ENCODE measurements at places on chromosomes 3 and 15.

- DNase-seq: peak; percentile 58
Observed at GRCh38 chr3:158434412-158435038, 136.5 kb upstream of the MLF1 start.

- DNase-seq: peak; percentile 21
Observed at GRCh38 chr3:160928183-160928726, 172.2 kb downstream of the PPM1L start.

GRCh38 chr3:128274837-128275236, 121.6 kb downstream of the EEFSEC start:
- no peak for DNase-seq

DNA sequence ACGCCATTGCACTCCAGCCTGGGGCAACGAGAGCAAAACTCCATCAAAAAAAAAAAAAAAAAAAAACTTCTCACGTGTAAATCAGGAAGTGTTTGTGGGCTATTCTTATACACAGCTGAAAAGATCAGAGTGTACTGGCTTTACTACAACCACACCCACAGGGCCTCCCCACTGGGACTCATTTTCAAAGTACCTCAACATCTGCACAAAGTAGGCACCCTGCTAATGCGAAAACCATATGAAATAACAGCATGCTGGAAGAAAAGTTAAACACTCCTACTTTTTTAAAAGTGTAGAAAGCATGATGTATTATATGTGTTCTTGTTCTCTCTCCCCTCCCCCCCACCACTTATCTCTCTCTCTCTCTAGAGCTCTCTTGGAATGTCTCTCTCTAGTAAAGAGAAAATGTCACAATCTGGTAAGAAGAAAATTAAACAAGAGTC, 11.1 kb downstream of the UACA start:
- peak; percentile 87 for DNase-seq

DNA sequence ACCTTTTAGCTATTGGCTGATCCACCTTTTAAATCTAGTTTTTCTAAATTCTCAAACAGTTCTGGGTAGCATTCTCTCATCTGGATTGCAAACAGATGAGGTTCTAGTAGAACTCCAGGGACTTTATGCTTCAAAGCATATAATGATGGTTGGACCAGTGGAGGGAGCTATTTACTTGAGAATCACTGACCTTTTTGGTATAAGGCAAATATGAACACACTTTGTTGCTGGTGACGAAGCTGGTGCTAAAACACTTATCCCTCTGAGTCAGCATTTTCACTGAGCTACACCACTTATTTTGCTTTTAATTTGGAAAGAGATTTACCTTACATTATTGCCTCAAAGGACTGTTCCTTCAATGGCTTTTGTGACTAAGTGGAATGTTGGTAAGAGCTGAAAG, 58.6 kb upstream of the SLITRK3 start:
- DNase-seq: no peak

- DNase-seq: no peak
Observed at GRCh38 chr3:193499136-193499770, 55.4 kb downstream of the ATP13A4 start.

- peak; percentile 53 for DNase-seq
Observed at GRCh38 chr3:109702252-109702651, 364.9 kb upstream of the DPPA4 start.

- DNase-seq: no peak
Observed at GRCh38 chr3:36813305-36813704, 49.0 kb upstream of the DCLK3 start.

DNA sequence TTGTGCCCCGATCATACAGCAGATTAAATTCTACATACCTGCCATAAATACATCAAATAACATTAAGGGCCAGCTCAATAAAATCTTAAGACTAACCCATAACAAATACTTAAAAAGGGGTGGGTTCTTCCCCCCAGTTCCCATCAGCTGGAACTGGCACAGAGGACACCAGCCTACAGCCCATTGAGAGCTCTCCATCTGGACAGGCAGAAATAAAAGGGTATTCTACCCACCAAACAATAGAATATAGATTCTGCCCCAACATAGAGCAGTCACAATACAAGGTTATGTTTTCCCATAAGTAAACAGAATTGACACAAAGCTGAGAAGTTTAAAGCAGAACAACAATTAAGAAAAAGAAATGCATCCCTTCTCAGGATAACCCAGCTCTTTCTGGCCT, 11.9 kb downstream of the CPOX start:
- DNase-seq: no peak

GRCh38 chr3:195209083-195209846, 61.7 kb downstream of the XXYLT1 start:
- DNase-seq: no peak

DNA sequence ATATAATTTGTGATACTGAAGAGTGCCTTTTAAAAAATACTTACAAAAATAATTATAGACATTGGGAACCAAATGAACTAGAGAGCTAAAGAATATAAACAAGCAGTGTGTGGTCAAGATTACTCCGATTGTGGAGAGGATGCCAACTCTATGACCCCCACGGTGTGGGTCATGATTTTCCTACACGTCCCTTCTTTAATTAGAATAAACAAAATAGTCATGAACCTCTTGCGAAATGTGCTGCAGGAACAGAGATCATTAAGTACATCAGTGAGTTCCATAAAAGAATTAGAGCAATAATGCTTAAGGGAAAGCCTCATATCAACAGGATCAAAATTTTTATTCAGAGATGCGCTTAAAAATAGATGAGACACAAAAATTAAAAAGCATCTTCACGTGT, 476.6 kb upstream of the ROBO1 start:
- DNase-seq: no peak

- no peak for DNase-seq
Observed at GRCh38 chr3:55203006-55203405, 275.1 kb upstream of the LRTM1 start.

DNA sequence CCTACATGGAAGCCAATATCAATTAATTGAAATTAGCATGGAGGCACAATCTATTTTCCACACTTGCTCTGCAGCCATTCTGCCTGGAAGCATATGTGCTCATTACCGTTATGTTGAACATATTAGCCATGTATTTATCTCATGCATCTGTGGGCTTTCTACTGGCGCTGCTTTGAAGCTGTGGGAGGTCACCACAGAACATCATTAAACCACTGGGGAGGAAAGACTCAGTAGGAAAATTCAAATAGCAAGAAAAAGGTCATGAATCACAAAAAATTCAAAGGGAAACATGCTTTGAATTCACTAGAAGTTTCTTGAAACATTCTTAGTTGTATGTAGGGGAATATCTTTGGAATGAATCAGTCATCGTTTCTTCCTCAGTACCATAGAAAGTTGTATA, 652.5 kb downstream of the EDEM1 start:
- no peak for DNase-seq

DNA sequence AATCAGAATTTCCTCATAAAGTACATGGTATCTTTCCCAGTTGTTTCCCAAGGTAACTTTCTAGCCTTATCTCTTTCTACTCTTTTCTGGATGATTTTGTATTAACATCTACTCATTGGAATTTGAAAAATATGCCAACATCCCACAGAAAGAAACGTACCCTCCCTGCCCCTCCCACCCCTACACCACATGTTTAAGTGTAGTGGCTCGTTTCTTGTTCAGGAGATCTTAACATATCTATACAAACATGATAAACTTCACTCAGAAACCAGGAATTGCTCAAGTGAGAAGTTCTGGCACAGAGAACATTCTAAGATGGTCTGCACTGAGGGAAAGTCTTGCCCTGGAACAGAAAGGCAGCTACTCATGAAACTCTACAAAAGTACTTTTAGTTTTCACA, 404.7 kb downstream of the SOX2 start:
- DNase-seq: no peak

DNA sequence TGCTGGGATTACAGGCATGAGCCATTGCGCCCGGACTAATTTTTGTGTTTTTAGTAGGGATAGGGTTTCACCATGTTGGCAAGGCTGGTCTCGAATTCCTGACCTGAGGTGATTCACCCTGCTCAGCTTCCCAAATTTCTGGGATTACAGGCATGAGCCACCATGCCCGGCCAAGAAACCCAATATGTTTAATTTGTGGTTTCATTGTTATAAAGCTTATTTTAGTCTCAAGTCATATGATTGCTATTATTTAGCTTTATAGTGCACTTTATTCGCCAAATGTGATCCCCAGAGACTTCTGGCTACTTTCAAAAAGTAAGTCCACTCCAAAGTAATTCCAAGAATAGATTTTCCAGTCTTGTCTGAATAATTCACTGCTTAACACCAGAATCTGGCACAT, 19.3 kb upstream of the SLC4A7 start:
- no peak for DNase-seq

GRCh38 chr3:147422196-147422595, 13.0 kb downstream of the ZIC1 start:
- DNase-seq: no peak

- DNase-seq: no peak
Observed at GRCh38 chr15:63196842-63197241, 7.4 kb downstream of the RAB8B start.

- no peak for DNase-seq
Observed at GRCh38 chr15:78069052-78069414, 8.5 kb downstream of the TBC1D2B start.

GRCh38 chr3:164832216-164832615, 246.1 kb downstream of the SI start:
- no peak for DNase-seq
